NCI-H2081 (cell line): ENCODE measurements at places on chromosomes 6 and 20.

- DNase-seq: no peak
These were observed 101.1 kb downstream of the ISM1 start for GRCh38 chr20:13322198-13322597.

DNA sequence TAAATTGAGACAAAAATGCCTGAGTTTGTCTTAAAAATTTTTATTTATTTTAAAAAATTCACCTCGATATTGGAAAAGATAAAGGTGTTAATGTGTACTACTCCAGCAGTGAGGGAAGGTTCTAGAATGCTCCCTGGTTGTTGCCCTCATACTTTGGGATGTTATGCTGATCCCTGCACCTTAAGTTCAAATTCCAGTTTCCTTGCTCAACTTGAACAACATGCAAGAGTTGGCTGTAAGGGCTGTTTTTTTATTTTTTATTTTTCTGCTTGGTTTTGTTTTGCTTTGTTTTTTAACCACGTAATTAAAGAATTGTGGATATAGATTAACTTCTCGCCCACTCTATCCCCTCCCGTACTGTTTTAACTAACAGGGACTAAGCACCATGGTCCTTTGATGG is 158.7 kb upstream of the CITED2 start:
- no peak for DNase-seq

DNA sequence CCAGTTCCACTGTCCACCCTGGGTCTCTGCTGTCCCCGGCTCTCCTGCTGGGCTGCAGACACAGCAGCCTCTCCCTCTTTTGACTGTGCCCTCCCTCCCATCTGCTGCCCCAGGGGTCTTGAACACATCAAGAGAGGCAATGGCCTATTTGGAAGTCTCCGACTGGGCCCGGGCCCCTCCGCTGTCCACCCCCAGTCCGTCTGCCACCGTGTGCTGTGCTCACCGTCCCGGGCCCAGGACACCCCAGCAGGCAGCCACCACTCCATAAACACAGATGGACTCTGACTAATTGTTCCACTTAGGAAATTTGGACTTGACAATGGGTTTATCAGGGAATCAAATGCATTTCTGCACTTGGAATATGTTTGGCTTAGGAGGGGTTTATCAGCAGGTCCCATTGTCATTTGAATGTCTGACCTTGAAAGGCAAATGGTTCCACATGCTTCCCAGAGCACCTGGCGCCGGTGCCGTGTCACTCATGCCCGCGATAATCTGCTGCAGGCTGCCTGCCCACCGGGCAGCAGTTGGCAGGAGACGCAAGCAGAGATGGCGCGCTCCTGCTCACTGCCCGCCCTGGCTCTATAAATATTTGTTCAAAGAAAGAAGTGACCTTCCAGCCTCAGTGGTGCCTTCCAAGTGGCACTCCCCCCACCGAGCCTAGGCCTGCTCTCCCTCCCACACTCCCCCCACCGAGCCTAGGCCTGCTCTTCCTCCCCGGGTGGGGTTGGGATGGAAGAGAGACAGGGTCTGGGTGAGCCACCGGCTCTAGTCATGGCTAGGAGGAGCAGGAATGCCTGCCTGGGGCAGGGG is 18.8 kb upstream of the FRMD1 start:
- no peak for DNase-seq

- no peak for DNase-seq
These were observed 7.3 kb upstream of the TGM2 start for GRCh38 chr20:38172408-38172807.

- no peak for DNase-seq
These were observed 350.8 kb downstream of the RNGTT start for GRCh38 chr6:88612631-88613030.

DNA sequence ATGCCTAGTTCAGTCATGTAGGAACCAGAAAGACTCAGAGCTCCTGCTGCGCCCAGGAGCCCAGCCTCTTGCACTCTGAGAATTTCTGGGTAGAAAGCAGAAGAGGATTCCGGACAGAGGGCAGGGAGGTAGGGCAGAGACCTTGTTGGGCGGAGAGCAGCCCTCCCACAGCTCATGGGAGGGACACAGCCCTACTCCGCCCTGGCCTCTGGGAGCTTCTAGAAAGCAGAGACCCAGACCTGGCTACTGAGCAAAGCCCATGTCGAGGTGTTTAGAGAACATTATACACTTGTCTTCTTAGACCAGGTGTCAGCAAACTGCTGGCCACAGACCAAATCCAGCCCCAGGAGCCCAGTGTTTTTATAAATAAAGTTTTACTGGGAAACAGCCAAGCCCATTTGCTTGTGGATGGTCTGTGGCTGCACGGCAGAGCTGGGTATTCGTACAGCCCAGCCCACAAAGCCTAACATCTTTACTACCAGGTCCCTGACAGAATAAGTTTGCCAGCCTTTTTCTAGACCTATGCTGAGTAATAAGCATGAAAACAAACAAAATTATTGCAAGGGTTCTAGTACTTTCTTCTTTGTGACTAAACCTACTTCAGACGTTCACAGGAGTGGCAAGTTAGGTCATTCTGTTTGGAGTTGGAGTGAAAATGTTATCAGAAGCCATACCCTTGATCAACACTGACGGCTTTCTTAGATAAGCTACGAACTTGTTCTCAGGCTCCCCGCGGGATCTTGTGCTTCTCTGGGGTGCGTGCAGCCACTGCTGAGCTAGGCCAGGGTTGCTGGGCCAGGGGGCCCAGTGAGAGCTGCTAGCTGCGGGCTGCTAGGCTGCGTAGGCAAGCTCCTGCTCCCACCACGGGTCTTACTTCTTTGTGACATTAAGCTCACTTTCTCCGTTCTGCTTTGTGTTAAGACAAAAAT is 235.1 kb upstream of the FOXQ1 start:
- DNase-seq: no peak

DNA sequence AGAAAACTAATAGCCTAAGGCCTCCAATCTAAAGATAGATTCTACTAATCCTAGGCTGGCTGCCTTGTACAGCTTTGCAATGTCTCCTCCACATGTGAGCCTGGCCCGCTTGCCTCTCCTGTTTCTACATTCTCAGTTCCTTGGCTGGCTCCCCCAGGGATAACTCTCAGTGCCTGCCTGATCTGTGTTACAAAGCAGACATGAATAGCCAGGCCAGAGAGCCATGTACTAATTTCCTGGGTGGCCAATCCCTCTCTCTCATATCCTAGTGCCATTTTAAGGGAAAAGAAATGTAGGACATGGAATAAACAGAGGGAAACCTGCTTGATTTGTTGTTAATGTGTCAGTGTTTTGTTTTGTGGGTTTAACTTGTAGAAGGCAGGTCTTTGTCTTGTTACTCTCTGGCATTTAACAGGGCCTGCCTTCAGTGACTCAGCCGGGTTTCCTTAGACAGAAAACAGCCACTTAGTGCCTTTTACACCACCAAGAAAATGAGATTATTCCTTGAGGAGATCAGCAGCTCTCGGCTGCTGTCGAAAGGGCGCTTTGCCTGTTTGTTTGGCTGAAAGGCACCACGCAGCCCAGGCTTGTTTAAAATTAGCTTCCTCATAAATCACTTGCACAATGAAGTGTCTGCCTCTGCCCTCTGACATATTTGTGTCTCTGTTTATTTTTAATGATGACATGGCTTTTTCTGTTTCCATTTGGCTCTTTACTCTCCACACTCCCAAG is 702.7 kb downstream of the MAFB start:
- no peak for DNase-seq

DNA sequence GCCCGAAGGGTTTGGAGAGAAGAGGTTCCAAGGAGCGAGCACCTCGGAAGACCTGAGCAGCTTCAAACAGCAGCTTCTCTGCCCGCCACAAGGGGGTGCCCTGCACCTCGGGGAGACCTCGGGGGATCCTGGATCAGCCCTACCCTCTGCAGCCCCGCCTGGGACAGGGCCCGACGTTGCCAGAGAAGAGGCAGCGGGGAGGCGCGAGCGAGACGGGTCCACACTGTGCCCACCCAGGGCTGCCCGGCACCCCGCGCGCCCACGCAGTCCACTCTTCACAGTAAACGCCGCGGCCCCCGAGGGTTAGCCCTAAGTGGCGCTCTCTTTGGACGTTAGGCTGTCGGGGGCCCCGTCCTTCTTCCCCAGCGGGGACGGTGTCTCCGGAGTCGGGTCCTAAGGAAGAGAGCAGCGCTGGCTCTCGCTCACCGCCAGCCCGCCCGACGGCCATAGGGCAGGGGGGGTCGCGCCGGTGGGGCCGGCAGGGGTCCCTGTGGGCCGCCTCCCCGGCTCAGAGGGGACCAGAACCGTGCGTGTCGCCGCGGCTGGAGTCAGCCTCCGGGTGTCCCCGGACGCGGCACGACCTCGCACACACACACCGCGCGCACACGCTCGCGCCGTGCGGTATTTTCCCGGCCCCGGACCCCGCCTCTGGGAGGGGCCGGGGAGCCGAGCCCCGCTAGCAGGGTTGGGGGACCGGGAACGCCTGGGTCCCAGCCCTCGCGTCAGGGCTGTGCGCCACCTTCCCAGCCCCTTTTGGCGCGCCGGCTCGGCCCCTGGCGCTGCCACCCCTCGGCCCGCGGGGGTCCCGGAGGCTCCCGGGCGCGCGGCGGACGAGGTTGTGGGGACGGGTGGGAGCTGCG is 929 bp downstream of the CDH22 start:
- DNase-seq: peak; percentile 57

- DNase-seq: no peak
These were observed 59.1 kb upstream of the PTPN1 start for GRCh38 chr20:50450881-50451752.

DNA sequence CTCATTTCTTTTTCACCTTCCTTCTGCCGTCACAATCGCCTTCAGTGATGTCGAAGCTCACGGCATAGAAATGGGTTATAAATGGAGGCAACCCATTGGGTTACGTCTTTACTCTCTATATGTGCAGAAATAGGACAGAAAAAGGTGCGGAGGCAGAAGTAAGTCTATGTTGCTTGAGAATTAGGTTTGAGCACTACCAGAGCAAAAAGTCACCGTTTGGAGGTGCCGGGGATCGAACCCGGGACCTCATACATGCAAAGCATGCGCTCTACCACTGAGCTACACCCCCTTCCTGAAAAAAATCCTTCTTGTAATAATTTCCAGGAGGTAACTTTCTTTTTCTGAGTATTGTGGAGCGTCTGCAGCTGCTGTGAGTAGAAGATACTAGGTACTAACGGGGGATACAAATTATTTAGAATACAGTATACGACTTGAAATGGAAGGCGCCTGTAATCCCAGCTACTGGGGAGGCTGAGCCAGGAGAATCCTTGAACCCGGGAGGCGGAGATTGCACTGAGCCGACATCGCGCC is 134.2 kb downstream of the TRIM27 start:
- DNase-seq: peak; percentile 41

GRCh38 chr6:12490351-12490903 is 200.3 kb downstream of the EDN1 start:
- DNase-seq: no peak
